ENCODE measurements at places on chromosomes 13 and 19. TPM values are rescaled to one million over a fixed set of nuclear protein-coding genes. Genes with fewer than 3 reads are reported as not detected.
A peak's percentile ranks its signal among the peaks of the same experiment; 100 is the strongest.

Gene C13orf42
- not detected for total RNA-seq

- no peak overlapping the region for H3K27ac ChIP-seq
- H3K4me1 ChIP-seq = peaks cover under 1% of the 10 kb centered on the region
- no peak for DNase-seq
- H3K4me3 ChIP-seq = no peak overlapping the region
Measured at GRCh38 chr19:49624967-49625910, 14.7 kb downstream of the RRAS start.

Gene SLC15A1
- not detected for total RNA-seq

Gene LAIR1
- 95.9 TPM for total RNA-seq

GRCh38 chr19:6952956-6953355 is 65.6 kb downstream of the ADGRE1 start:
- no peaks in the 10 kb centered on the region for H3K36me3 ChIP-seq

GRCh38 chr13:50425772-50426171 is 410.5 kb downstream of the KCNRG start:
- H3K27me3 ChIP-seq = no peaks in the 10 kb centered on the region
- H3K4me1 ChIP-seq = no peaks in the 10 kb centered on the region
- H3K4me3 ChIP-seq = no peak overlapping the region
- no peaks in the 10 kb centered on the region for H3K36me3 ChIP-seq
- H3K27ac ChIP-seq = no peak overlapping the region

GRCh38 chr19:33702606-33703437 is 81.1 kb downstream of the CHST8 start:
- no peak overlapping the region for H3K4me3 ChIP-seq
- no peak overlapping the region for H3K27ac ChIP-seq
- H3K27me3 ChIP-seq = peaks cover 11% of the 10 kb centered on the region
- H3K36me3 ChIP-seq = no peaks in the 10 kb centered on the region
- H3K4me1 ChIP-seq = no peaks in the 10 kb centered on the region
- peak; percentile 61 for DNase-seq

Gene CABP5
- not detected for total RNA-seq

Gene LILRB5
- 52.2 TPM for total RNA-seq

Gene ODAD3
- 0.84 TPM for total RNA-seq

DNA sequence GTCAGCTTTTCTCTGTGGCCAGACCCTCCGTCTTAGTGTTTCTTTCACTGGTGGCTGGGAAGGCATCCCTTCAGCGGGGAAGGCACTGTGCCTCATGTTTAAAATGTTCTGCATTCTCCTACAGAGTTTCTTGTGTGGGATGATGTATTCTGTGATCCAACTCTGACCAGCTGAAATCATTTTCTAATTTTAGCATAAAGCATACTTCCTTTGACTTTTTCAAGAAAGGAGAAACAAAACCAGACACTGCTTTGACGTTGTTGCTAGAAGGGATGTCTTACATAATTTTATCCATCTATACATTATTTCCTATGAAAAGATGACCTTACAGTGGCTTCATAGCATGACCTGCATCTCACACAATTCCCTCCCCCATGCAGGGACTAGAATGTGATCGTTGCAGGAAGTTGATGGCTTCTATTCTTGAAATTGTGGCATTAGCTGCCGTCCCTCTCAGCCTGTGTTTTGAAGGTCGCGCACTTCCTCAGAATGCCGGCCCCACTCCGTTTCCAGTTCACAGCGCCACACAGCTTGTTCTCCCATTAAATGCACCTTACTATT is 38.6 kb upstream of the TEX29 start:
- H3K36me3 ChIP-seq = peaks cover 99% of the 10 kb centered on the region
- H3K4me1 ChIP-seq = peaks cover 61% of the 10 kb centered on the region
- DNase-seq = no peak
- no peak overlapping the region for H3K4me3 ChIP-seq
- H3K27me3 ChIP-seq = no peaks in the 10 kb centered on the region
- H3K27ac ChIP-seq = peak overlapping the region; percentile 88

GRCh38 chr13:21427741-21428140 is 31.4 kb downstream of the ZDHHC20 start:
- H3K27me3 ChIP-seq = no peaks in the 10 kb centered on the region
- H3K27ac ChIP-seq = no peak overlapping the region
- no peaks in the 10 kb centered on the region for H3K36me3 ChIP-seq
- DNase-seq = no peak

- no peak for DNase-seq
- H3K4me3 ChIP-seq = no peak overlapping the region
- no peak overlapping the region for H3K27ac ChIP-seq
- no peaks in the 10 kb centered on the region for H3K4me1 ChIP-seq
Measured at GRCh38 chr13:112679381-112679780, 10.5 kb upstream of the ATP11A start.

Gene MCF2L
- 12.3 TPM for total RNA-seq

GRCh38 chr19:44765033-44765948 is 12.4 kb upstream of the CBLC start:
- H3K4me1 ChIP-seq = peaks cover 3% of the 10 kb centered on the region
- H3K27ac ChIP-seq = no peak overlapping the region
- H3K36me3 ChIP-seq = no peaks in the 10 kb centered on the region
- no peak overlapping the region for H3K4me3 ChIP-seq
- peak; percentile 88 for DNase-seq

DNA sequence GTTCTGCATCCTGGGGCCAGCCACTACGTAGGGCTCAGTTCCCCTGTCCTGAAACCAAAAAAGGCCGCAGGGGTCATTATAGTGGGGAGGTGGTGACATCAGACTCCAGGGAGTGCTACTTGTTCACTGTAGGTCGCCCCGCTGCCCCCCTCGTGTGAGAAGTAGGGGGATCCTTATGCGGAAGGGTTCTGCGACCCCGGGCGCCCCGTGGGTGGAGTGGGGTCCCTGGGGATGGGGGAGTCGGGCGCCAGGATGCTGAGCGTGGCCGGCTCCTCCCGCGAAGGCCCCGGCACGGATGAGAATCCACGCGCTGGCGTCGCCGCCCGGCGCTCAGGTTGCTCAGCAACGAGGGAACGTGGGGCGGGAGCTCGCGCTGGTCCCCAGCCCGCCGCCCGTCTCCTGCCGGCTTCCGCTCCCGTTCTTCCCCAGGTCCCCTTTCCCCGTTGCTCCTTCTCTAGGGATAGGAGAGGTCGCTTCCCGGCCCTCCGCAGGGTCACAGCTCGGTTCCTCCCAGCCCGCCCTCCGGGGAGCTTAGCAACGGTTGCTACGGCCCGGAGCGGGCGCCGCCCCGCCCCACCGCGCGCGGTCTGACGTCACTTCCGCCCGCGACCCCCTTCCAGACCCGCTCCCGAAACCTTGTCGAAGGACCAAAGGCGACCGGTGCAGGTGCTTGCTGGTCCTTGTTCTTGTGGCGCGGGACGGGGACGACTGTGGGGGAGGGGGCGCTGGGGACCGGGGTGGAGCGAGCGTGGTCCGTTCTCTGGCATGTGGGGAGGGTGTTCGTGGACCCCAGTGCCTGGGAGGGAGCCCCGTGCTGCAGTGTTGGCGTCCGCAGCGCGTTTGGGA is at the start of gene NAT14:
TSS of gene NAT14 (plus strand) at position 596 of the 846 bp plus-strand sequence. CDS start 521 bp downstream, outside the sequence.
- DNase-seq = peak; percentile 86
- peak within 1 kb of the TSS; percentile 87 for H3K27ac ChIP-seq
- peak within 1 kb of the TSS; percentile 78 for H3K4me3 ChIP-seq
- no peaks in the 10 kb centered on the region for H3K27me3 ChIP-seq
- H3K36me3 ChIP-seq = peaks cover 23% of the 10 kb centered on the region
- peaks cover 29% of the 10 kb centered on the region for H3K4me1 ChIP-seq

Gene LMTK3
- 1.9 TPM for total RNA-seq

GRCh38 chr19:33740811-33741396 is 55.8 kb upstream of the KCTD15 start:
- H3K4me3 ChIP-seq = no peak overlapping the region
- no peaks in the 10 kb centered on the region for H3K4me1 ChIP-seq
- no peak overlapping the region for H3K27ac ChIP-seq
- no peaks in the 10 kb centered on the region for H3K36me3 ChIP-seq
- no peaks in the 10 kb centered on the region for H3K27me3 ChIP-seq

Gene TEX101
- not detected for total RNA-seq

Gene NAA16
- 26.5 TPM for total RNA-seq

- no peak for DNase-seq
- H3K36me3 ChIP-seq = no peaks in the 10 kb centered on the region
- H3K27ac ChIP-seq = no peak overlapping the region
- no peaks in the 10 kb centered on the region for H3K4me1 ChIP-seq
- no peak overlapping the region for H3K4me3 ChIP-seq
Measured at GRCh38 chr13:67343777-67344176, 113.6 kb upstream of the PCDH9 start.

DNA sequence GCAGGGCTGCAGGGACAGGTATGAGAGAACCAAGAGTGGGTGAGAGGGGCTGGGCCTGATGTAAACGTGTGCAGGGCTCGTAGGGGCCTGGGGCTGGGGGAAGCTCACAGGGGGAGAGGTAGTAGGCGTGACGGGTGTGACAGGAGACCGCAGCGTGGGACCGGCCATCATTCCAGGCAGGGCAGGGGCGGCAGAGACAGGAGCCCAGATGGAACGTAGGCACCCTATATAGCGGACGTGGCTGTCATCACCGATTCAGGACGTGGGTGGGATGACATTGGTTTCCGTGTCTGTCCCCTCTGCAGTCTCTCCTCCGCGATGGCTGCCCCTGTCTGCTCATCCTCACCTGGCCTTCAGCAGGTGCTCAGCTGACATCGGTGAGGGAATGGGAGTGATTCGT is 48.4 kb downstream of the IER2 start:
- no peaks in the 10 kb centered on the region for H3K27me3 ChIP-seq
- H3K36me3 ChIP-seq = no peaks in the 10 kb centered on the region
- no peak overlapping the region for H3K27ac ChIP-seq
- peaks cover 23% of the 10 kb centered on the region for H3K4me1 ChIP-seq
- no peak overlapping the region for H3K4me3 ChIP-seq
- DNase-seq = no peak

DNA sequence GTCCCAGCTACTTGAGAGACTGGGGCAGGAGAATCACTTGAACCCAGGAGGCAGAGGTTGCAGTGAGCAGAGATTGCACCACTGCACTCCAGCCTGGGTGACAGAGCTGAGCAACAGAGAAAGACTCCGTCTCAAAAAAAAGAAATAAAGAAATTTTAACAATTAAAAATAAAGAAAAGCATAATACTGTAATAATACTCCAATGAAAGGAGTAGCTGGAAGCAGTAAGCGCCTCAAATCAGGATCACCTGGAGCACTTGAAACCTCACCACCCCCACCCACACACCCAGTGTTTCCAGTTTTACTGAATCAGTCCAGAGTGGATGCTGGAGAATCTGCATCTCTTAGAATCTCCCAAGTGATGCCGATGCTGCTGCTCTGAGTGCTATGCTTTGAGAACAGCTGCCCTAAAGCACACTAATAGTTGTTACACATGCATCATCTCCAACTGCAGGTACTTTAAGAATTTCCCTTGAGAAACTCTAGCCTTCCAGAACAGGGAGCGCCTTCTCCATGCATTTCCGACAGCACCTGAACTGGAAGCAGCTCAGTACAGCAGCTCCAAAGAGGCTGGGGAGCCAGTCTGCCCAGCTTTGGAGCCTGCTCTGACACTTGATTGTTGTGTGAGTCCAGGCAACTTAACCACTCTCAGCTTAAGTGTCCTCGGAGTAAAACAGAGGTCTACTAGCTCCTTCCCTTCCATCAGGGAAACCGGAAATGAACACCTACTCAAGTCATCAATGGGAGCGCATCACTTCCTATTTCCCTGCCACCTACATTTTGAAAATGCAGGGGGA is 2.9 kb downstream of the ABCC4 start:
- peaks cover 30% of the 10 kb centered on the region for H3K4me1 ChIP-seq
- H3K27me3 ChIP-seq = no peaks in the 10 kb centered on the region
- no peak overlapping the region for H3K4me3 ChIP-seq
- DNase-seq = no peak

Gene FAM83E
- total RNA-seq = 2.0 TPM

DNA sequence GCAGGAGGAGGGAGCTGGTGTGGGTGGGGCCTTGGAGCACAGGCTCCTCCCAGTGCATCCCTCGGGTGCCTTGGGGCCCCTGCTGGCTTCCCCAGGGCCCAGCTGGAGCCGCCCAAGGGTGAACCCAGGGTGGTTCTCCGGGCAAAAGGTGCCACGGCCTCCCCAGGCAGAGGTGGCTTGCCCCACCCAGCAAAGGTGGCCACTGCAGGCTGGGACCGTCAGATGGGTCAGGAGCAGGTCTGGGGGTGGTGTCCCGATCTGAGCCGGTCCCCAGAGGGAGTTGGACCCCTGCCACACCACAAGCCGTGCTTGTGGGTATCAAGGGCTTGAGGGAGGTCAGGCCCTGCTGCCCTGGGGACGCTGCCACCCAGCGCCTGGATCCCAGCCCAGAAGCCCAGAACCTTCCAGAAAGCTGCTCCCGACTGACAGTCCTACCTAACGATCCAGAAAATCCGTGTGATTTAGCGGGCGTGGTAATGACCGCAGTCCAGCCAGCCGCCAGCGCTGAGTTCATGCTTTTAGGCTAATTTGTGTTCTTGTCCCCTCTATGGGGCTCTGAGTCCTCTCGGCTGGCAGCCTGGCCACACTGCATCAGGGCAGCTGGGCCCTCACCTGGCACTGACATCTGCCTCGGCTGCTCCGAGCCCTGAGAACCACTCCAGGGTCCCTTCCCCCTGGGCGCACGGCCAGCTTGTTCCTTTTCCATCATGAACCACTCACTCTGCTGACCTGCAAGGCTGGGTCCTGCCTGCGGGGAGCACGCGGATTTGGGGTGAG is 5.0 kb upstream of the GRIN3B start:
- H3K36me3 ChIP-seq = peaks cover 16% of the 10 kb centered on the region
- DNase-seq = no peak
- peaks cover 44% of the 10 kb centered on the region for H3K27me3 ChIP-seq
- no peak overlapping the region for H3K4me3 ChIP-seq
- no peak overlapping the region for H3K27ac ChIP-seq
- peaks cover 4% of the 10 kb centered on the region for H3K4me1 ChIP-seq

DNA sequence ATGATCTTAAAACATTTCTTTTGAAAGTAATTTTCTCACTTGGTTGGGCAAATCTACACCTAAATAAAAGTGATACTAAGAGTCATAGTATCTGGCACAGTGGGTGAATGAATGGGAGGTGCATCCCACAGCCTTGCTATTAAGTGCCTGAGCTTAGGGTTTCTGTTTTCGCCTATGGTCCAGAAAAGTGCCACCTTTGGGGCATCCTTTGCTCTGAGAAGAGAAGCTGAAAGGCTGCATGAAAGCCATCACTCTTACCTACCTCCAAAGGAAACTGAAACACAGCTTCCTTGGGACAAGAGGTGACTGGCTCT is 55.6 kb upstream of the AKAP11 start:
- no peak overlapping the region for H3K27ac ChIP-seq
- H3K27me3 ChIP-seq = no peaks in the 10 kb centered on the region
- no peak overlapping the region for H3K4me3 ChIP-seq
- DNase-seq = no peak
- H3K36me3 ChIP-seq = peaks cover 49% of the 10 kb centered on the region

GRCh38 chr13:49113526-49114286 is 106.4 kb upstream of the MLNR start:
- H3K36me3 ChIP-seq = peaks cover 8% of the 10 kb centered on the region
- H3K4me1 ChIP-seq = peaks cover 39% of the 10 kb centered on the region
- no peaks in the 10 kb centered on the region for H3K27me3 ChIP-seq
- no peak for DNase-seq
- H3K4me3 ChIP-seq = no peak overlapping the region

- H3K4me3 ChIP-seq = no peak overlapping the region
- H3K27ac ChIP-seq = no peak overlapping the region
- no peaks in the 10 kb centered on the region for H3K36me3 ChIP-seq
- H3K27me3 ChIP-seq = no peaks in the 10 kb centered on the region
- DNase-seq = no peak
- H3K4me1 ChIP-seq = no peaks in the 10 kb centered on the region
Measured at GRCh38 chr13:66585669-66586203, 644.4 kb downstream of the PCDH9 start.

GRCh38 chr19:45280471-45280961 is 29.4 kb downstream of the MARK4 start:
- no peaks in the 10 kb centered on the region for H3K4me1 ChIP-seq
- H3K4me3 ChIP-seq = no peak overlapping the region
- peaks cover 99% of the 10 kb centered on the region for H3K36me3 ChIP-seq
- DNase-seq = no peak

Measured in spleen (tissue), 13 donors.